Right ventricle myocardium inferior (tissue), 1 donor: ENCODE measurements at places on chromosomes 2 and 18.

DNA sequence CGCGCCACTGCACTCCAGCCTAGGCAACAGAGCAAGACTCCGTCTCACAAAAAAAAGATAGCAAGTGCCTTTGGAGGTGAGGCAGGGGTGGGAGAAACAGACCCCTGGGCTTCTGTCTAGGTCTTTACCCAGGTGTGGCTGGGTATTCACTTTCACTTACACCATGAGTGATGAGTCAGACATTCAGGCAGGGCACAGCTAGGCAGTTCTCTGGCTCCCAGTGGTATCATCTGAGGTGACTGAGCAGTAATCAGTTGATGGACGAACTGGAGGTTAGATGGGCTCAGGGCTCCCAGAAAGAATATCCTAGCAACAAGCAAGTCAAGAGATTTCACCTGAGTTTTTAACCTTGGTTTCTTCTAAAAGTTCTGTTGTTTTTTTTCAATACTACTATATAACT, 107.0 kb upstream of the RAB6C start:
- no peak for DNase-seq

GRCh38 chr2:160227293-160227915, 27.3 kb upstream of the ITGB6 start:
- DNase-seq = no peak

- DNase-seq = no peak
Observed at GRCh38 chr2:232234922-232235615, 143.5 kb upstream of the ALPP start.

DNA sequence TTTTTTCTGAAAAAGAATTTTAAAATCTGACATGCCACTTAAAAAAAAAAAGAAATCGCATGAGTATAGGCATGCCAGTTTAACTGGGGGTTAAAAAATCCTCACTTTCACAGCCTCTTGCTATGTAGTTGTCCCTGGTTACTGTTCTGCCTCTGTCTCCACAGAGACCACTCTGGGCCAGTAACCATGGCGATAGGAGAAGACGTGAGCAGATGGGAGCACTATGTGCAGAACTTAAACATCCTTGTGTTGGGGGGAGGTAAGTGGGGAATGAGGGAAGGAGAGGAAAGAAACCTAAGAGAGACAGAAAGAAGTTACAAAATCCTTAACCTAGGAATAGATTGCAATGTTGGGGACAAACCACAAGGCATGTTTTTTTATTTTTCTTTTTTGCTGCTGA, 75.9 kb upstream of the CYRIA start:
- DNase-seq = no peak

DNA sequence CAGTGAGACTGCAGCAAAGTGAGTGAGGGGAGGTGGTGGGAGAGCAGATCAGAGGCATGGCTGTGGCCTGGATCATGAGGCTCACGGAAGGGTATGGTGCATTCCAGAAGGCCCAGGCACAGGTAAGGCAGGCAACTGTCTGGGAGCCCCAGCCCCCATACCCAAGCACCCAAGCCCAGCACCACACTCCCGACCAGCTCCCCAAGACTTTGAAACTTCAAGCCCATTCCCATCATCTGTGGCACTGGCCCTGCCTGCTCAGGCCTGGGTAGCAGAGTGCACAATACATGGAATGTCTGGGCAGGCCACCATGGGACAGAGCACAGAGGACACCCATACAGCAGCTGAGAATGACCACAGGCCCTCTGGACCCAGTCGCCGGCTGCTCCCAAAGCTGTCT, 202.6 kb upstream of the ARL4C start:
- DNase-seq = no peak

GRCh38 chr2:152433289-152433688, 98.3 kb downstream of the FMNL2 start:
- DNase-seq = no peak

DNA sequence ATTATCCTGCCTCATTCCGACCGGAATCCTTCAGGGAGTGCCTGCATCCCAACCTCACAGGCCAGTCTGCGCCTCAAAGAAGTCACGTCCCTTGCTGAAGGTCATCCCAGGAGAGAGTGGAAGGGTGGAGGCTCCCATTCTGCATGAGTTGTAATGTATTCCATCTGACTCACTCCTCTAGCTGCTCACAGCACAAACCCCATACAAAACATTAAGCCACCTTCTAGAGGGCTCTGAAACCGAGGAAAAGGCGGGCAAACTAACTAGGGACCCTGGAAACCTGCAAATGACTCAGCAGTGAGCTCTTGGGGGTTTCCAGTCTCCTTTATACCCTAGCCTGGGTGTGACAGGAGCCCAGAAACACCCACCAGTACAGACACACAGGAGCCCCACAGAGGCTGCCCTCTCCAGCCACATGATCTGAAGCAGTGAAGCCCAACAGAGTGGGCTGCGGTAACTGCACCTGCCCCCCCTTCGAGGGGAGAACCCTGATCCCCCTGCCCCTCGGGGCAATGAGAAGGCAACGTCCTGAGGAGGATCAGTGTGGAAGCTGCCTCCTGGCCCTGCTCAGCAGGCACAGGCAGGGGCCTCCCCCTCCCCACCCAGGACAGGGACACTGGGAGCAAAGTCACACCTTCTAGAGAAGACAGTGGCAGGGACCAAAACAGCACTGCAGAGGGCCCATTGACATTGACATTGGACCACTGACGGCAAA, 69.3 kb upstream of the SNTG2 start:
- DNase-seq = no peak

GRCh38 chr2:69566669-69567068, 76.9 kb downstream of the AAK1 start:
- DNase-seq = no peak

DNA sequence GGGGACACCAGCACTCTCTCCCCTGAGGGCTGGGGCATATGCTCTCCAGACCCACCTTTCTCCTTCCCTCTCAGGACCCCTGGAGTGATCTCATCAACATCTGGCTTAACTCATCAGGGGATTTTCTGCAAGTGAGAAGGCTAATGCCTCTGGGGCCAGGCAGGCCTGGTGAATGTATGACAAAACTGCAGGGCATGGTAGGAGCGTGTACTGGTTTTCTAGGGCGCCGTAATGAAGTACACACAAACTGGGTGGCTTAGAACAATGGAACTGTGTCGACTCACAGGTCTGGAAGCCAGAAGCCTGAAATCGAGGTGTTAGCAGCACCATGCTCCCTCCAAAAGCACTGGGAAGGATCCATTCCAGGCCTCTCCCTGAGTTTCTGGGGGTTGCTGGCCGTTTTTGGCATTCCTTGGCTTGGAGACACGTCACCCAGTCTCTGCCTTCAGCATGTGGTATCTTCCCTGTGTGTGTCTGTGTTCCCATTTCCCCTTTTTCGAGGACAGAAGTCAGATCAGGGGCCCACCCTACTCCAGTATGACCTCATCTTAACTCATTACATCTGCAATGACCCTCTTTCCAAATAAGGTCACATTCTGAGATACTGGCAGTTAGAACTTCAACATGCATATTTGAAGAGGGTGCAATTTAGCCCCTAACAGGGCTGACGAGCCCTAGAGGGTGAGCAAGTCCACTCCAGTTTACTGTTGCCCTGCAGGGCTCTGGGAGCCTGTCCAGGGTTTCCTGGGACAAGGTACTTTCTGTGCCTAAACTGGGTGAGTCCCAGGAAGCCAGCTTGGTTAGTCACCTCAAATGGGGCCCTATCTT, 45.5 kb upstream of the CAB39 start:
- DNase-seq = no peak

DNA sequence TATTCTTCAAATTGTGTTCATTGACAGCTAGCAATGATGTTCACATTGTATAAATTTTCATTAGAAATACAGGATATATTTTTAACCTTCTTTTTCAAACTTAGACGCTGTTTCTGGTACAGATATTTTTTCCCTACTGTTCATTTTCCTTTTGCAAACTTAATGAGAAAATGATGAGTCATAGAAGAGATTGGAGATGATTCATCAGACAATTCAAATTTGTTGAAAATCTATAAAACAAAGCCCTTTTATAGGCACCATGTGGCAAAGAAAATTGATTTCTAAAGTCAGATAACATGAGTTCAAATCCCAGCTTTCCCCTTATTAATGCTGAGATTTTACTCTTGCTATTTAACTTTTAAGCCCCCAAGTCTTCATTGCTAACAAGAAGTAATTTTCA, 728.8 kb upstream of the DDX18 start:
- no peak for DNase-seq

DNA sequence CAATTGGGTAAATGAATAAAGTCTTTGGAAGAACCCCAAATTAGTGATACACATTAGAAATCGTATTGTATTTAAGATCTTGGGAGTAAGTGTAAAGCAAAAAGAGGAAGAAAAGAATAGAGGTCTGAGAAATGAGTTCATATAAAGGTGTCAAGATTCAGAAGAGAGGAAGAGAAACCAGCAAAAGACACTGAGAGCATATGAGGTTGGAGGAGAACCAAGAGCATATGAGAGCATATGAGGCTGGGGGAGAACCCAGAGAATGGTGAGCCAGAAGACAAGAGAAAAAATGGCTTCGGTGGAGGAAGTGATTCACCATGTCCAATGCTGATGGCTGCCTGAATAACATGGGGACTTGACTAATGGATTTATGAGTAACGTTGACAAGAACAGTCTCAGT, 620.1 kb upstream of the GCFC2 start:
- DNase-seq = no peak

GRCh38 chr2:46365913-46366667, 68.9 kb downstream of the EPAS1 start:
- DNase-seq = no peak

- DNase-seq = no peak
Observed at GRCh38 chr2:67600222-67600871, 203.2 kb downstream of the ETAA1 start.

DNA sequence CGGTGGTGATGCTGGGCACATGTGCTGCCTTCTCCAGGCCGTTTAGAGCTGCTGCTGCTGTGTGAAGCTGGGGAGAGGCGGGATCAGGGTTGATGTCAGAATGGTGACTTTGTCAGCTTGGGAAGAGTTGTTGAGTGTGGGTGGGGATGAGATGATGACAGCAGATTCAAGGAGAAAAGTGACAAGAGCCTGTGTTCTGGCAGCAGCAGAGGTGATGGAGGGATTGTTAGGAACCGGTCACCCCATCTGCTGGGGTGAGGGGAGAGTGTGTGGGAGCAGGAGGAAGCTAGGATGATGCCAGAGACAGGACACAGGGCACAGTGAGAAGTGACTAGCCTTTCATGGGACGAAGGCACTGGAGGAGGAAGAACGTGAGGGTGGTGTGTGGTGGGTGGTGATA, 345.5 kb downstream of the RNF144A start:
- DNase-seq = no peak

DNA sequence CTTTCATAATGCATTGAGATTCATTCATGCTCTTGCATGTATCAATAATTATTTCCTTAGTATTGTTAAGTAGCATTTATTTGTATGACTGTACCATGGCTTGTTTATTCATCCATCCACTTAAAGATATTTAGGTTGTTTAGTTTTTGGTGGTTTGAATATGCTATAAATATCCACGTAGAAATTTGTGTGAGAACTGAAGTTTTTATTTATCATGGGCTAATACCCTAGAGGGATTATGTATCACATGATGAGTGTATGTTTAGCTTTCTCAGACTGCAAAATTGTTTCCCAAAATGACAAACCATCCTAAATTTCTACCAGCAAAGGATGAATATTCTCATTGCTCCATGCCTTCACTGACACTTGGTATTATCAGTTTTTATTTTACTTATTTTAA, 55.2 kb downstream of the CSRNP3 start:
- DNase-seq = no peak

DNA sequence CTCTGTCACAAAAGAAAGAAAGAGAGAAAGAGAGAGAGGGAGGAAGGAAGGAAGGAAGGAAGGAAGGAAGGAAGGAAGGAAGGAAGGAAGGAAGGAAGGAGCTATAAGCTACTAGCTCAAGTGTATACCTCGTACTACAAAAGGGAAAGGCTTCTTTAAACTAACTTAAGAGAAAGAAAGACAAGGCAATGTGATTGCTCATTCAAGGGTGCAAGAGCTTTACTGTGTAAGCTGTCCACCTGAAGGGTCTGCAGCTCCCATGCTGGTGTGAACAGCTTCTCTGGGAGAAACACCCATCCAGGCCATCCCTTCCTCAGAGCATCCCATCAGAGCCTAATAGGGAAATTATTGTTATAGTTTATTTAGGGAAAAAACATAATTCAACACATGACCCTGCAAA, 286.1 kb upstream of the ID2 start:
- DNase-seq = no peak

GRCh38 chr2:45497355-45497754, 113.7 kb downstream of the SRBD1 start:
- DNase-seq = no peak

DNA sequence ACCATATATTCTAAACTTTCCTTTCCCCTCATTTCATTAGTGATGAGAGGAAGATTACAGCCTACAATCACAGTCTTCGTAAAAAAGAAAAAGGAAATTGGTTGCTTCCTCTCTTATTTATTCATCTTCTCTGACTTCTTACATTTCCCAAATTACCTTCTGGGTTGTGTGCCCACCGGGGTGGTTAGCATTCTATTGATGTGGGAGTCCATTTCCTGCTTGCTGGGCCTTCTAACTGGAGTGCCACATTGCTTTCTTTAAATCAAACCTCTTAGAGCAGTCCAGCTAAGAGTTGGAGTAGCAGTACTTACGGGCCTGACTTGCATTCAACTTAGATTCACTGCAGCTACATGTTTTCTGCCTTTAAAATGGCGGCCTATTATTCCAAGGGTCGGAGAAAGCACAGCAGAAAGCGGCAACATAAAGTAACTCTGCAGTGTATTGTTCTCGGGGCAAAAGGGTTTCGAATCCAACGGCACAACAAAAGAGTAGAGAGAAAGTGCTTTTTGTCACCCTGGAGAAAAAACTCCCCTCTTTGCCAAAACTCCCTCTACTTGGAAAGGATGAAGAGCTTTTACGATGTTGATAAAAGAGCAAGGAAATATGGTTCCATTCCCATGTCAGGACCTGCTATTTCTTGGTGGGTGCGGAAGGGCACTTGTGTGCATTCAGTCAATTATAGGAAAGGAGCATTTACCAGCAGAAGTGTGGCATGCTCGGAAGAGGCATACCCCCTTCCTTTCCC, 110.6 kb upstream of the DLX2 start:
- no peak for DNase-seq

DNA sequence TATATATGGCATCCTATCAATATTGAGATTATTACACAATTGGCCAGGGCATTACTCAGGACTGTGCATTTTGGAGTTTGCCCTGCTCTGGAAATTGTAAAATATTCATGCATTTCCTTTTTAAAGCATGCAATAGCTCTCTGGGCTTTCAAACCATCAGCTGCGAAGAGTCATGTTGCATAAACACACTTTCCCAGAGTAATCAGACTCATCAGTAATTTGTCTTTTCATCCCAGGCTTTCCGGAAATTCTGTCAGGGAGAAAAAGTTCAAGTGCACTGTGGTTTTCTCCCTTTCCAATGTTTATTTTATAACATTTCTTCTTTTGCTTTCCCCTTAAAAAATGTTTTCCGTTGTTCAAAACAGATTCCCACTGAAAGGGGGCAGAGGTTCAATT, 38.9 kb upstream of the FHL2 start:
- DNase-seq = no peak

GRCh38 chr2:136997557-136997956, 232.2 kb downstream of the THSD7B start:
- no peak for DNase-seq

DNA sequence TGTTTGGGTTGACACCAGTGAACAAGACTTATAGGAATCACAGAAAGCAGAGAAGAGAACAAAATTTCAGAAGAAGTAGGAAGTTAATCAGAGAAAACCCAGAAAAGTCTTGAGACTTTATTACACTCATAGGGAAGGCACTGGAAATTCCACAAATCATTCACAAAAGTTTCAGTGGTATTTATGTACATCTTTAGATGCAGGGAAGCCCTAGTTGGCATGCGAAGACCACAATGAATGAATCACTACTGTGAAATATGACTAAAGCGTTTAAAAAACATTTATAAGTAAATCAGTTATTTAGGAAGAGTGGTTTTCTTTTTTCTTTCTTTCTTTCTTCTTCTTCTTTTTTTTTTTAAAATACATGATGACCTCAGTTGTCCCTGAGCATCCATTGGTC, 105.1 kb downstream of the NUP35 start:
- no peak for DNase-seq
